ENCODE measurements at places on chromosomes 12 and 14.

GRCh38 chr12:108310489-108310888, 28.6 kb downstream of the CMKLR1 start:
- no peak for DNase-seq

- DNase-seq = peak; percentile 35
Measured at GRCh38 chr12:32390572-32391219, 8.7 kb upstream of the FGD4 start.

DNA sequence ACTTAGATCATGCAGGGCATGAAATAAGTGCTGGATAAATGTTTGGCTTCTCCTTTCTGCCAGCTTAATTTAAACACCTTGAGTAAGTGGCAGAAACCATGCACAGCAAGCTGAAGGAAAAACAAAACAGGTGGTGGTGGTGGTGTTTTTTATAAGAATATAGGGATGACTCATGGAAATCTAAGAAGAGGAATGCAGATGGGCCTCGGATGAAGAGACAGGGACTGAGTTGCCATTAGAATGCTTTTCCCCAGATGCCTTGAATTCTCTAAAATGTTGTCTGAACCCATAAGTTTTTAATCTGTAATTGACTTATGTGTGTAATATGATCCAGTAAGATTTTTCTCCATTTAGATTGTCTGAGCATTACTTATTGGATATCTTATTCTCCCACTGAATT, 93.1 kb upstream of the ZDHHC17 start:
- no peak for DNase-seq

GRCh38 chr12:76890151-76891143, 11.6 kb upstream of the CSRP2 start:
- no peak for DNase-seq

- DNase-seq = peak; percentile 81
Measured at GRCh38 chr12:48189331-48190125, 6.1 kb downstream of the CCDC184 start.

DNA sequence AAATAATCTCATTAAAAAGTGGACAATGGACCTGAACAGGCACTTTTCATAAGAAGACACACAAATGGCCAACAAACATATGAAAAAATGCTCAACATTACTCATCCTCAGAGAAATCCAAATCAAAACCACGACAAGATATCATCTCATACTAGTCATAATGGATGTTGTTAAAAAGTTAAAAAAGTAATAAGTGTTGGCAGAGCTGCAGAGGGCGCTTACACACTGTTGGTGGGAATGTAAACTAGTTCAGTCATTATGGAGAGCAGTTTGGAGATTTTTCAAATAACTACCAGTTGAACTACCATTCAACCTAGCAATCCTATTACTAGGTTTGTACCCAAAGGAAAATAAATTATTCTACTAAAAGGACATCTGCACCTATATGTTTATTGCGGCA, 47.2 kb downstream of the FOXG1 start:
- DNase-seq = no peak

- DNase-seq = no peak
Measured at GRCh38 chr14:41570415-41571155, 36.1 kb upstream of the LRFN5 start.

- DNase-seq = peak; percentile 56
Measured at GRCh38 chr12:7130701-7131501, 730 bp downstream of the CLSTN3 start.

DNA sequence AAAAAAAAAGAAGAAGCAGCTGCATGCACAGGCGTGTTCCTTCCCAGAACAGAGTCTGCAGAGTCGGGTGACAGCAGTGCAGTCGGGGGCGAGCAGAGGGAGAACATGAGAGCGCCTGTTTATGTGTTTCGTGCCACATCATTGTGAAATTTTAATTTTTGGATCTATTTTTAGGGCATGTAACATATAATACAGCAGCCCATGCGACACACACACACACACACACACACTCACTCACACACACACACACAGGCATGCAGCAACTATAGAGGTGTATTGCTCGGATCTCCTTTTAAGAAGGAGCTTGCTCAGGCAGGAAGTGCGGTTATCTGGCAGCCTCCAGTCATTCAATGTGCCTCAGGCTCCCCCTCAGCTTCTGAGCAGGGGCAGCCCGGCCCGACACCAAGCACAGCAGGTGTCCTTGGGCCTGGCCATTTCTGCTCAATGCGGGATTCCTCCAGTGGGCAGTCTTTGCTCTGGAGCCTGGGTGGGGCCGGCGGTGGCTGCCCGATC, 71.8 kb downstream of the ZNF664 start:
- DNase-seq = no peak

GRCh38 chr14:96934638-96935330, 137.6 kb downstream of the VRK1 start:
- no peak for DNase-seq

DNA sequence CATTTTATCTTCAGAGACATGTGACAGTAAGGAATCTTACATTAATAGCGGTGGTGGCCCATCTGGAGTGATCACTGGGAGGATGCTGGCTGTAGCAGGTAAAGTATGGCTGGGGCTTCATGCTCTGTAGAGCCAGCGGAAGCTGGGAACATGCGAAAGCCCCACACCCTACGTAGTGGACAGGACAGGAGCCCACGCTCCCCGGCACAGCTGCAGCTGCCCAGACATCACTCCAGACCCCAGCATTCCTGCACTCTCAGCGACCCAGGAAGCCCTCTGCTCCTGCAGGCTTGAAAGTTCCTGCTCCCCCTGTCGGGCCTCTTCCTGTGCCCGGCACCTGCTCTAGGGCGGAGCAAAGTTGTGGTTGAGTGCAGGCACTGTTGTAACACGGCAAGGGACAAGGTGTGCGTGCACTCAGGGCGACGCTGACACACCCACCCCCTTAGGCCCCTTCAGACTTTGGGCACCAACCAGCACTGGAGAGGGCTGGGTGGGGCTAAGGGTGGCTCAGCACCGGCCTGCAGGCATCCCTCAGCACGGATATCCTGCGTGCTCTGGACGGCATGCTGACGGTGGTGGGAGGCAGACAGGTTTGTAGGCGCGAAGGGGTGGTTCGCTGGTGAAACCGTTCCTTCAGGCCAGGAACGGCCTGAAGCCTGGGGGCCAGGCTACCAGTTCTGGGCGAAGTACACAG, 568.3 kb downstream of the FSCB start:
- DNase-seq = no peak

DNA sequence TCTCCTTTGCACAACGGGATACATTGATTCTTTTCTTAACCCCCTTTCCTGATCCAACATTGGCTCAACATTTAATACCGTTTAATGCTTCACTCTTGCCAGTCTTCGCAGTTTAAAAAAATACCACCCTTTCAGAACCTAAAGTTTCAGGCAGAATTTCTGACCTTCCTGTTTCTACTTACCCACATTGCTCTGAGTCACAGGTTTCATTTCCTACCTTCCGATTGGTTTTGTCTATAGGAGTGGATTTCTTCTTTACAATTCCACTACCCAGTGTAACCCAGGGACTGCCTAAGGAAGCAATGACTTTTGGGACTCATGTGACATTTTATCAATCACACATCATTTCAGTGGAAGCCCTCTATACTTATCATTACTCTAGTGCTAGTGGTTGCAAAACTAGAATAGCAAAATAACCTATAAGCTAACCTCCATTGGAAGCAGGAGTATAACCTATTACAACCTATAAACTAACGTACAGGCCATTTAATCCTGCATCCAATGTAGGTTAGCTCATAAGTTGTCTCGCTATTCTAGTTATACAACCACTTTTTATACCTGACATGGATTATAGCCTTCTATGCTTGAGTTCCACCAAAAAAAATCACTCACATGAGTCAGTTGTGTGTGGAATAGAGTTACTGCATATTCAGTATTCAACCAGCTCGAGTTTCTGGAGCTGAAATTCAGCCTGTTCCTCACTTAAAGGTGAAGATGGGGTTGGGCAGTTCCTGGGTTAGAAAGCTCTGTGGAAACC, 64.9 kb upstream of the KITLG start:
- DNase-seq = no peak

- DNase-seq = no peak
Measured at GRCh38 chr12:4745249-4745648, 25.0 kb downstream of the GALNT8 start.

DNA sequence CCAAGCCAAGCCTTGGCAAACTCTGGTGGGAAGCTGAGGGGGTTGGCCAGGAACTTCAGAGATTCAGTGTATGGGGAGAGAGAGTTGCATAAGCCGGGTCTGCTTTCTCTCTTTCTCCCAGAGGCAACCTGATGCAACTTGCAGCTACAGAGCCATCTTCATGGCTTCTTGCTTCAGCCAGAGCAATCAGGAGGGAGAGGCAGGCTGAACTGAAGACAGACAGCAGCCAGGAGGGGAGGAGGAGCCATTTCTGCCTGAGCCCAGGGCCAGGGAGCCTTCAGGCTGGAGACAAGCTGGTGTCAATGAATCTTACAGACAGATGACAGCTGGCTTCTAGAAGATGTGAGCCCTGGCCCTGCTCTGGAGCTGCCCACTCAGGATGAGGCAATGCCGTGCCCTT, 18.7 kb downstream of the NPC2 start:
- DNase-seq = no peak

GRCh38 chr12:4133636-4134447, 139.7 kb upstream of the CCND2 start:
- DNase-seq = no peak

- no peak for DNase-seq
Measured at GRCh38 chr12:49923880-49924556, 20.3 kb upstream of the FAIM2 start.

- DNase-seq = no peak
Measured at GRCh38 chr14:75559451-75560222, 18.8 kb upstream of the FLVCR2 start.

DNA sequence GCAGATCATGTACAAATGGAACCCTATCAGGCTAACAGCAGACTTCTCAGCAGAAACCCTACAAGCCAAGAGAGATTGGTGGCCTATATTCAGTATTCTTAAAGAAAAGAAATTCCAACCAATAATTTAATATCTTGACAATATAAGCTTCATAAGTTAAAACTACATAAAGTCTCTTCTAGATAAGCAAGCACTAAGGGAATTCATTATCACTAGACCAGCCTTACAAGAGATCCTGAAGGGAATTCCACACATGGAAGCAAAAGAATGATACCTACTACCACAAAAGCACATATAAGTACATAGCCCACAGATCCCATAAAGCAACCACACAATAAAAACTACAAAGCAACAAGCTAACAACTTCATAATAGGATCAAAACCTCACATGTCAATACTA, 60.4 kb upstream of the SCAF11 start:
- DNase-seq = no peak

DNA sequence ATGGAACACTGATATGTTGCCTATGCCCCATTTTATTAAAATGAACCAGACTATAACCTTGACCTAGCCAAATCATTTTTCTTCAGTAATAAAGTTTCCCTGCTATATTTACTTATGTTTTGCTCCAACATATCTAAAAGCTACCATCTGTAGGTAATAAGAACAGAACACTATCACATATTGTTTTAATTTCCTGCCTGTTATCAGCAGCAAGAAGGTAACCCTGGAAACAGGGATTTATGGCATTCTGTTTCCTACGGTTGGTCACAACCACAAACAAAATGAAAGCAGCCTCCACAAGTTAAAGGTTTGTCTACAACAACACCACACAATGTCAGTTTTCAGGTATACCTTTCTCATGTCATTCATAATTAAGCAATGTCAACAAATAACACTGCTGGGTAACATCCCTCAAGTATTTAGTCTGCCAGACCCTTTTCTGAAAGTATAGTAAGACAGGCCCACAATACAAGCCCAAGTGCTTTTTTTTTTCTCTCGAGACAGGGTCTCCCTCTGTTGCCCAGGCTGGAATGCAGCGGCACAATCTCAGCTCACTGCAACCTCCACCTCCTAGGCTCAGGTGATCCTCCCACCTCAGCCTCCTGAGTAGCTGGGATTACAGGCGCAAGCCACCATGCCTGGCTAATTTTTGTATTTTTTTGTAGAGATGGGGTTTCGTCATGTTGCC, 25.5 kb downstream of the GCH1 start:
- no peak for DNase-seq

- no peak for DNase-seq
Measured at GRCh38 chr14:92563359-92563758, 49.8 kb downstream of the RIN3 start.

DNA sequence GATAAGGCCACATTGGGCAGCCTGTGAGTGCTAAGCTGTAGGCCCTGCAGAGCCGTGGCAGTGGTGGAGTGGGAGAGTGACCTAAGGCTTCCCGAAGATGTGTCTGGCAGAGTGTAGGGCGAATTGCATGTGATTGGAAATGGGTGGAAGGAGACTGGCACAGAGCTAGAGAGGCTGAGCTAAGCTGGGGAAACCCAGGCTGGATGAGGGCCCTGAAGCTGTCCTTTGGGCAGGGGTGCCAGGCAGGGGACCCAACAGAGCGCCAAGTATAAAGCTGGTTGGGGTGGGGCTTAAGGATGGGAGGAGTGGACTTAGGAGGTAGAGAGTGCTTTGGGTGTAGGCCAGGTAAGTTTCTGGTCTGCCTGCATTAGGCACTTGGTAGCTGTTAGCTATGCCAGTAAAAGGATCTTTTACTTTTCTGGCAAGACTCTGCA, 47.9 kb downstream of the WDR20 start:
- no peak for DNase-seq

- no peak for DNase-seq
Measured at GRCh38 chr12:77130193-77130592, 64.8 kb upstream of the E2F7 start.

GRCh38 chr12:60014436-60014835, 418.6 kb downstream of the SLC16A7 start:
- no peak for DNase-seq

Measured in B cell (primary cell).